Activated naive CD4-positive, alpha-beta T cell treated with Interleukin-2 at 50 U/mL for 16 hours (primary cell): ENCODE measurements at places on chromosomes 1 and 21.

DNA sequence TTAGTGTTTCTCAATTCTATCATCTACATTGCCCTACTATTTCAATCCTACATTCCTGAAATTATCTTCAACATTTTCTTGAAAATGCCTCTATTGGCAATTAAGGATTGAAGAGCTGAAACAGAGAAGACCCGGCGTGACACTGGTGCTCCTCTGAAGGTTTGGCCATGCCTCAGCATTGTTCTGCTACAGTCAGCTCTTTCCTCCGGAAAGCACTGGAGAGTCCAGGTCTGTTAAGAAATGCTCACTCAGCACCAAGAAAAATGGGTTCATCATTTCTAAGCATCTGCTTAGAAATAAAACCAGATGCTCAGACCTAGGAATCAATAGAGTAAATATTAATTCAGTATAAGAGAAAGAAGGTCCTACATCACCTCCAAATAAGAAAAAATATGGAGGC lies 58.8 kb downstream of the WARS2 start:
- no peak for DNase-seq

GRCh38 chr1:198304431-198304830 lies 147.6 kb downstream of the NEK7 start:
- no peak for DNase-seq

DNA sequence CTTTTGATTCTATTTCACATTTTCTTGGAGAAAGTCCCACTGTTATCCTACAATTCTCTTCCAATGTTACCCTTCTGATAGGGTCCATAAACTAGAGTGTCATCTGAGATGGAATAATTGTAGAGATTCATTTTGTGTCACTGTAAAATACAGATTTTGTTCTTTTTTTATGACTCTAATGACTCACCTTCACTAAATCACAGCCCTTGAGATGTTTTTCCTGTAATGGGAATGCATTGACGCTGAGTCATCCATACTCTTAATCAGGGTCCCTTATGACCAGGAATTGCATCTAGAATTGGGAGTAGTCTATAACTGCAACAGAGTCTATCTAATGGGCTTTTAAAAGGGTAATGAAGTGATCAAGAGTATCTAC lies 315.5 kb downstream of the TGFB2 start:
- DNase-seq, result no peak

DNA sequence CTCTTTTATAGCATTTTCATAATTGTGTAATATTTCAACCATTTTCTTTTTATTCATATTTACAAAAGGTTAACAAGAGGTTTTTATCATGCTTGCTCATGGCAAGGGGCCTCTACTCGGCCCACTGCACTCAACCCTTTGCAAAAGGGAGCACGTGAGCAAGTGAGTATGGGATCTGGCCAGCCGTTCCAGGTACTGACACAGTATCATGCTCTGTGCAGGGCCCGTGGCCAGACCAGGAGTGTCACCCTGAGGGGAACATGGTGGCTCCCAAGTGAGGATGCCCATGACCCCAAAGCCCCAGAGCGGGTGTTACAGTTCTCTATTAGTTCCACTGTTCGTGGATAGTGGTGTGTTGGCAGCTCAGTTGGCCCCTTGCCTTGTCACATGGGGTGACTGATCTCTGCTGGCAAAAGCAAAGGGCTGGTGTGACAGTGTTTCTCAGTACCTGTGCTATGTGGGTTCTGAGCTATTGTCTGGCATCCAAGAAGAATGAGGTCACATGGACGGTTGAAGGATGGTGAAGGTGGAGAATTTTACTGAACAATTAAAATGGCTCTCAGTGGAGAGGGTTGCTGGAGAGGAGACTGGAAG lies 777.2 kb upstream of the ADAMTS5 start:
- DNase-seq, result no peak

- DNase-seq, result no peak
Observed at GRCh38 chr1:101278238-101278637, 41.4 kb downstream of the S1PR1 start.

GRCh38 chr1:228297822-228298221 lies 90.0 kb downstream of the OBSCN start:
- no peak for DNase-seq

DNA sequence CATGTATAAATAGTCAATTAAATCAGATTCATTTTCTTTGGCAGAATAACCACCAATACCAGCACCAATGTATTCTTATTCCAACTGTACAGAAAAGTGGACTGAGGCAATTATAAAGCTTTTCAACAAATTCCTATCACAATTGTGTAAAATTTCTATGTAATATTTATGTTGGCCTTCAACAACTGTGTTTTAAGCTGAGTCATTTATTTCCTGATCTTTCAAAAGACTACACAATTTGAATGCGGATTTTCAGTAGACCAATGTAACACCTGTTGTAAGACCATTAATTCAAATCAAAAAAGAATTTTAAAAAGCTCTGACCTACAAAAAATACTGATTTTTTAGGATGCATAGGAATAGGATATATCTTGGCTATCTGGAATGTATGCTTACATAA lies 25.5 kb downstream of the GPATCH2 start:
- no peak for DNase-seq

DNA sequence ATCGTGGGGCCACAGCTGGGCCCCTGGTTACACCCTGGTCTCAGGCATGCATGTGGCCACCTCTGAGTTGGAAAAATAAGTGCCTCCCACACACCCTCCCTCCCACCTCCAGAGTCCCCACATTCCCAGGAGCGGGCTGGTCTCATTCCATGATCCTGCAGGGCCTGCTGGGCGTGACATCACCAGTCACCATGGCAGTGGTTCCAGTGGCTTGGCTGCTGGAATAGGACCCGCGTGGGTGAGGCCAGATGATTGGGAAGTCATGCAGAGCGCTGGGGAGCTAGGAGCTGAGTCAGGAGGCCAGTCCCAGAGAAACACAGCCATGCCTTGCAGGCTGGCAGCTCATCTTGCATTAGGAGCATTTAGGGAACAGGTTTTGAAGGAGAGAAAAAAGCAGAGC lies 125.4 kb upstream of the TMEM51 start:
- DNase-seq, result no peak

- DNase-seq, result no peak
Observed at GRCh38 chr1:41200728-41201127, 41.4 kb downstream of the SCMH1 start.

- DNase-seq, result no peak
Observed at GRCh38 chr1:219405531-219406331, 207.2 kb downstream of the ZC3H11B start.

DNA sequence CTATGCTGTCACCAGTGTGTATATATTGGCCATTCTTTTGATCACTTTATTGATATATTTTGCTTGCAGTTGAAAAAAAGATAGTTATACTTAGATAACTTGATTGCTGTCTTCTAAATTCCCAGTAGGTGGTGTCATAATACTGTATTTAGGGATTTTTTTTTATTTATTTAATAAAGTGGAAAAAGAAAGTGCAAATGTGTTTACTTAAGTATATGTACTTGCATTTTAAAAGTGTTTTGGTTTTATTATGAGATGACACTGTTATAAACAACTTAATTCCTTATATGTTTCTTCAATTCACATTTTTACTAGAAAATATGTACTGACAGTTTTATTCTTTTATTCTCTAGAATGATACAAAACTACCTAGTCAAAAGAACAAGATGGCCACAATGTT lies 164.8 kb downstream of the USP25 start:
- no peak for DNase-seq

DNA sequence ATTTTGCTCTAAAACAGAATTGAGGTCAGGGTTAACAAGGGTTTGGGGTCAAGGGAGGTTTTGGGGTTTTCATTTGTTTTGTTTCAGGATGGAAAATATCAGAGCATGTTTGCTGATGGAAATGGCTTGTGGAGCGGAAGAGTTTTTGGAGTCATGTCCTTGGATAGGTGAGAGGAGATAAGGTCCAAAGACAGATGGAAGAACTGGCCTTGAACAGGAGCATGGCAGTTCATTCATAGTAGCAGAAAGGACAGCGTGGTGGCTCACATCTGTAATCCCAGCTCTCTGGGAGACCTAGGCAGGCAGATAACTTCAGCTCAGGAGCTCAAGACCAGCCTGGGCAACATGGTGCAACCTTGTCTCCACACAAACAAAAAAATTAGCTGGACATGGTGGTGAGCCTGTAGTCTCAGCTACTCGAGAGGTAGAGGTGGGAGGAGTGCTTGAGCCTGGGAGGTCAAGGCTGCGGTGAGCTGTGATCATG lies 65.1 kb downstream of the MAB21L3 start:
- DNase-seq, result no peak

- DNase-seq, result no peak
Observed at GRCh38 chr1:225479341-225479740, 51.5 kb upstream of the LBR start.

DNA sequence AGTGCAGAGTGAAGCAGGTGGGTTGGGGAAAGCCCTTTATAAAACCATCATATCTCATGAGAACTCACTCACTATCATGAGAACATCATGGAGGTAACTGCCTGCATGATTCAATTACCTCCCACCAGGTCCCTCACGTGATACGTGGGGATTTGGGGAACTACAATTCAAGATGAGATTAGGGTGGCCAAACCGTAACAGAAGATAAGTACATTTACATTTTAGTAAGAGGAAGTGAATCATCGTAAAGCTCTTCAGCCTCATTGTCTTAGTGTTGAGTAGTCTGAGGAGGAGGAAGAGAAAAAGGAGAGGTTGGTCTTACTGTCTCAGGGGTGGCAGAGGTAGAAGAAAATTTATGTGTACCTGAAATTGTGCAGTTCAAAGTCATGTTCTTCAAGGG lies 1053.4 kb upstream of the ADGRL4 start:
- DNase-seq, result no peak

DNA sequence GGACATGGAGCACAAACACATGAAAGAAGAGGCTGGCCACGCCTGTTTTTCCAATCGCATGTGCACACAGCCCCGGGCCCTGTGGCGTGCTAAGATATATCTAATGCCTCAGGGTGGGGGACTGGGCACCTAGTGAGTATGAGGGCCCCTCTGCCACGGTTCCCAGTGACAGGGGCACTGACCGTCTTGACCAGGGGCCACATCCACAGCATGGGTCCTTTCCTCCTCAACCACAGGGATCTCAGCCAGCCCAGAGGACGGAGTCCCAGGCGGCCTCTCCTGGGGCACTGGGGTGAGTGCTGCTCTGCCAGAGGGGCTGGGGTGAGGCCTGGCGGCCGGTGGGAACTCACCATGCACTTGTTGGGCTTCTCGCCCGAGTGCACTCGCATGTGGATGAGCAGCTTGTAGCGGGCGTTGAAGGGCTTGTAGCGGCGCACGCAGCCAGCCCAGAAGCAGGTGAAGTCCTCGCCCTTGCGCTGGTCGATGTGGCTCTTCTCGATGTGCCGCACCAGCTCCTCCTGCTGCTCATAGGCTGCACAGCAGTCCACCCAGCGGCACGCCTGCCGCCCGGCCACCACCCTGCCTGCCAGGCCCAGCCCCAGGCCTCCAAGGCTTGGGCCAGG lies 134.7 kb downstream of the DMRTB1 start:
- no peak for DNase-seq

DNA sequence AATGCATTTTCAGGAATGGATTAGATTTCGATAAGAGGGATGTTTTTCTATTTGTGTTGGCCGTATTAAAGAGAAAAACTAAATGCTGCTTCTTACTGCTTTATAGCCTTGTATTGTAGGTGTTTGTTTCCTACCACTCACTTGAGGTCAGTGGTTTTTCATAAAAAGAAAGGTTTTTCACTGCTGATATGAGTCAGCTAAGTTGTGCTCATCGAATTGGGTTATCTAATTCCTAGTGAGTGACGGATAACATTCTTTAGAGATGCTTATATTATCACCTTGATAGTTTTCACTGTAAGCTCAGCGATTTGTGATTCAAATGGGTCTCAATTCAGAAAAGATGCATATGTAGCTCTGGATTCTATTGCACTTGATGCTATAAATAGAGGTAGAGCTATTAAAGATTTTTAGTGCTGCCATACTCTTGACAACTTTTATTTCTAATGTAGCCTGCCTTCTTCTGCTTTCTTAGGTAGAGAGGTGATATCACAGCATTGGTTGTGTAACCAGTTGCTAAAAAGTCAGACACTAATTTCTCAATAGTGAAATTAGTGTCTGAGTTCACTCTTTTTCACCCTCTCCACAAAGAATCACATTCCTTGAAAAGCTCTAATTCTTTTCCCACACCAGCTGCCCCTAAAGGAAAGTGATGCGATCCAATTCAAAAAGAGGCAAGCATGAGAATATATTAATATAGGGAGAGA lies 180.0 kb downstream of the RASAL2 start:
- no peak for DNase-seq

GRCh38 chr1:172382990-172383389 lies 37.5 kb upstream of the C1orf105 start:
- no peak for DNase-seq

DNA sequence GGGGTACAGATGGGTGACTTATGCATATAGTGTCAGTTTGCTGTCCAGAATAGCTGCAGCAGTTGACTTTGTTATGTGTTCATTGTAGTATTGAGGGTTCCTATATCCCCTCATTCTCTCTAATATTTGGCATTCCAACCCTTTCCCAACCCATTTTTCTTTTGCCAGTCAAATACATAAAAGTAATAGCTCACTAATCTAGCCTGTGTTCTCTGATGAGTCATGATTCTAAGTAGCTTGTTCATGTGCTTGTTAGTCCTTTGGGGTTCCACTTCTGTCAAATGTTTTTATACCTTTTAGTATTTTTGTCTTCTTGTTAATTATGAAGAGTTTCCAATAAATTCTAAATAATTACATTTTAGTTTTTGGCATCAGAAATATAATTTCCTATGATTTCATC lies 99.2 kb upstream of the MROH9 start:
- DNase-seq, result no peak

DNA sequence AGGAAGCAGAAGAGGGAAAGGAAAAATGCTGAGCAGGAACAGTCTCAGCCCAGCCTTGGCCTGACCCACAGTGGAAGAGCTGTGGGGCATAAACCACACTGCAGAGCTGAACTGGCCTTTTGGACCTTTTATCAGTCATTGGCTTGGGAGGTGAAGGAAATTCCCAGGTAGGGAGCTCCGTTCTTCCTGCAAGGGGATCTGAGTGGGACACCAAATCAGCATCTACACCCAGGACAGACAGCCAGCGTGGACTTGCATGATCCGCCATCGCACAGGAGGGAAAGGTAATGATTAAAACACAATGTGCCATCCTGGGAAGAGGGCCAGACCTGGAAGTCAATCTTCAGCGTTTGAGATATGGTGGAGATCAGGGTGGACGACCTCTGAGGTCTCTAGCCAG lies 1.2 kb upstream of the MTFR1L start:
- no peak for DNase-seq
